ENCODE measurements at places on chromosomes 5 and 9. TPM values are rescaled to one million over a fixed set of nuclear protein-coding genes. Genes with fewer than 3 reads are reported as not detected.

GRCh38 chr5:54215233-54215736 lies 95.1 kb downstream of the ARL15 start:
- no peak for DNase-seq

- no peak for DNase-seq
Measured at GRCh38 chr9:136522314-136523237, 23.3 kb downstream of the NOTCH1 start.

DNA sequence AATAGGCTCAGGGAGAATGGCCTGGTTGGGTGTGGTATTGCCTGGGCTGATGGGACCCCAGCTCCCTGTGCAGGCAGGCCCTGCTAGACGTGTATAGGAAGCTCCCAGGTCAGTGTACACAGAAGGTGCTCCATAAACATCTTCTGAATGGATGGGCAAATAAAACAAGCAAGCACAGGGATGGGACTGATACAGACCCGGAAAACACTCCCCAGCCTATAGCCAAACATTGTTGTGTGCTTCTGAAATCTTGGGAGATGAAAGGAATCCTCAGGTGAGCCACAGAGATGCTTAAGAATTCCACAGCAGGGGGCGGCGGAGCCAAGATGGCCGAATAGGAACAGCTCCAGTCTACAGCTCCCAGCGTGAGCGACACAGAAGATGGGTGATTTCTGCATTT lies 151.8 kb downstream of the ENTREP1 start:
- no peak for DNase-seq

DNA sequence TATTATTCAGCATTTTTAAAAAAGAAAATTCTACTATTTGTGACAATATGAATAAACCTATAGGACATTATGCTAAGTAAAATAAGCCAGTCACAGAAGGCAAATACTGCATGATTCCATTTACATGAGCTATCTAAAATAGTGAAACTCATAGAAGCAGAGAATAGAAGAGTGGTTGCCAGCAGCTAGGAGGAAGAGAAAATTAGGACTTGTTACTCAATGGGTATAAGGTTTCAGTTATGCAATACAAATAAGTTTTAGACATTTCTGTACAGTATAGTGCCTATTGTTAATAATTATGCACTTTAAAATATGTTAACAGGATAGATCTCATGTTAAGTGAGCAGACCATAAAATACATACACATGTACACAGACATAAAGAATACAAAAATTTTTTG lies 73.8 kb upstream of the SPINK5 start:
- no peak for DNase-seq

- no peak for DNase-seq
Measured at GRCh38 chr5:140317859-140318258, 15.0 kb upstream of the PFDN1 start.

DNA sequence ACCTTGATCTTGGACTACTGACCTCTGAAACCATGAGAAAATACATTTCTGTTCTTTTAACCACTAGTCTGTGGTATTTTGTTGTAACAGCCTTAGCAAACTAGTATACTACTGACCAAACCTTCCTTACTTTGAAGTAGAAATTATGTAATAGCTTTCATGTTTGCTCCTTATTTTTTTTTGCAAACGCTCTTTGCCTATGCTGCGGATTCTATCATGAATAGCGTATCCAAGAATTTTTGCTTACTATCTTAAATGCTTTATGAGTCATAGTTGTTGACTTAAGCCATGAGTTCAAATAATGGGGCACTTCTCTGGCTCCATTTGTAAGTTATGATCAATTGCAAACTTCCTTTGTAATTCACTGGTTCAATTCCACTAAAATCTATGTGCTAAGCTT lies 154.8 kb upstream of the CYLC2 start:
- no peak for DNase-seq

GRCh38 chr5:87579678-87580077 lies 166.9 kb upstream of the CCNH start:
- no peak for DNase-seq

DNA sequence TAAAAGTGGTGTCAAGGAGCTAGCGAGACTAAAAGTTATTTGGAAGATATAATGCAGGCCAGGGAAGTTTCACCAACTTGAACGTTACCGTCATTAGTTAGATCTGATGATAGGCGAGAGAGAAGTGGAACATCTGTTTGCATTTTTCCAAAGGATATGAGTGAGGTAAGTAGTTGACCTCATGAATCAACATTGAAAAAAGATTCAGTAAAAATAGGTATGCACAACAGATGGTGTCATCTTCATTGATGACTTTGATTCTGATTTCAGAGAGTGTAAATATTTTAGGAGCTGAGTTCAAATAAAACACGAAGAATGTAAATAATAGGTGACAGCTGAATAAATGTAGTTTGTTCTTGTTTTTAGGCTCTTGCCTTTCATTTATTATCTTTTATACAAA lies 998.9 kb upstream of the CDH6 start:
- DNase-seq: no peak

The HEMGN gene
- not detected for total RNA-seq

The PCDHGB3 gene
- 2.6 TPM for total RNA-seq

The TAS2R1 gene
- not detected for total RNA-seq

The GNA14 gene
- not detected for total RNA-seq

Measured in activated B cell treated with CpG ODN at 0.5 μM for 24 hours (primary cell).